ENCODE measurements at places on chromosomes 5 and 9. TPM values are rescaled to one million over a fixed set of nuclear protein-coding genes. Genes with fewer than 3 reads are reported as not detected.

- H3K4me1 ChIP-seq, result peaks cover 35% of the 10 kb centered on the region
- no peaks in the 10 kb centered on the region for H3K27me3 ChIP-seq
- no peak overlapping the region for H3K4me3 ChIP-seq
- H3K36me3 ChIP-seq, result peaks cover 23% of the 10 kb centered on the region
- no peak for DNase-seq
- H3K27ac ChIP-seq, result no peak overlapping the region
These were observed 21.5 kb downstream of the TENT4A start for GRCh38 chr5:6734781-6735180.

MPDZ gene
- total RNA-seq, result 84.6 TPM

- DNase-seq, result no peak
- peaks cover 8% of the 10 kb centered on the region for H3K4me1 ChIP-seq
- no peaks in the 10 kb centered on the region for H3K36me3 ChIP-seq
- H3K27me3 ChIP-seq, result no peaks in the 10 kb centered on the region
- peak overlapping the region; percentile 78 for H3K4me3 ChIP-seq
These were observed 599 bp downstream of the LYRM7 start for GRCh38 chr5:131171276-131171810.

DNA sequence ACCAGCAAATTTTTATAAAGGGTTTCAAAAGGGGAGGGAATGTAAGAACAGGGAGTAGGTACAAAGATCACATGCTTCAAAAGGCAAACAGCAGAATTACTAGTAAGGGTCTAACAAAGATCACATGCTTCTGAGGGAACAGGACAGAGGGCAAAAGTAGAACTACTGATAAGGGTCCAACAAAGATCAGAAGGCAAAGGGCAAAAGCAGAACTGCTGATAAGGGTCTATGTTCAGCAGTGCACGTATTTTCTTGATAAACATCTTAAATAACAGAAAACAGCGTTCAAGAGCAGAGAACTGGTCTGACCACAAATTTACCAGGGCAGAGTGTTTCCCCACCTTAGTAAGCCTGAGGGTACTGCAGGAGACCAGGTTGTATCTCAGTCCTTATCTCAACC lies 469.5 kb upstream of the PIK3R1 start:
- H3K27ac ChIP-seq, result no peak overlapping the region
- no peak for DNase-seq
- H3K27me3 ChIP-seq, result no peaks in the 10 kb centered on the region
- no peaks in the 10 kb centered on the region for H3K4me1 ChIP-seq

DNA sequence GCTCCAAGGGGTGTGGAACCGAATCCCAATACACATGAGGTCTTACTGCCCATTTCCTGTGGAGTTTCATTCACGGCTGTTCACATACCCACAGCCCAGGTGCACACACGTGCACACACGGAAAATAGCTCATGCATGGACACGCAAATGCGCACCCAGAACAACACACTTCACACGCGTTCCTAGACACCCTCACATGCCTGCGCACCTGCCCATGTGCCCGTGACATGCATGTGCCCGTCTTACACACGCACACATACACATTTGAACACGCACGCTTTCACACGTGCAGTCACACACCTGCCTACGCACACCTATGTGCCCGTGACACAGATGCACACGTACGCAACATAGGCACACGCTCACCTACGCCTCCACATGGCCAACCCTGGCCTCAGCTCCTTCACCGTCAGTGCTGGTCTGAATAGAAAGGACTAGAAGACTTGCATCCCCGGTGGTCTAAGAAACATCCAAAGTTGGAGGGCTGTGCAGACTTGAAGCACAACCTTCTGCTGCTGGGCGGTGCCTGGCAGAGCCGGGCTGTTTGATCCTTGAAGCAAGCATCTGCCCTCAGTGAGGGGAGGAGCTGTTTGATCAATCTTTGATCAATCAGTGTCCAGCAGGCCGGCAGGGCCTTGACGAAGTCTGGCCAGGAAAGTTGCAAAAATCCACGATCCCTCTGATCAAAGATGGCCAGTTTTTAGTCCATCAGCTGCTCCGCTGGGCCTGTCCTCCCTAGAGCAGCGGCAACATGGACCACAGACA lies 164.7 kb downstream of the OLFM1 start:
- H3K4me1 ChIP-seq, result peaks cover 17% of the 10 kb centered on the region
- H3K27me3 ChIP-seq, result no peaks in the 10 kb centered on the region
- no peak overlapping the region for H3K4me3 ChIP-seq
- no peaks in the 10 kb centered on the region for H3K36me3 ChIP-seq

DNA sequence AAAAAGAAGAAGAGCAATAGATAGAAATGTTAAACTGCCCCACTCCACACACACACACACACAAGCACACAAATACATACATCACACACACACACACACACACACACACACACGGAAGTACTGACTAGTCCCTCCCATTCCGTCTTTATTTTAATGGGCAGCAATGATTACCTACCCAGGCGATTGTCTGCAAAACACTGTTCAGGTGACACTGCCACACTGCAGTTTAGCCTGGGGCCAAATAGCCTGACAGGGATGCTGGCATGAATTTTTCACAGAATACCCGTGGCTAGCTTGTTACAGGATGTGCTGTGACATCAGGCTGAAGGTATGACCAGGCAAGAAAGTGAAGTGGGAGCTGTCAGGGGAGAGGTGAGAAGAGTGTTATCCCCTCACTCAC lies 86.9 kb downstream of the FRMD3 start:
- H3K36me3 ChIP-seq, result no peaks in the 10 kb centered on the region
- H3K27ac ChIP-seq, result no peak overlapping the region

DNA sequence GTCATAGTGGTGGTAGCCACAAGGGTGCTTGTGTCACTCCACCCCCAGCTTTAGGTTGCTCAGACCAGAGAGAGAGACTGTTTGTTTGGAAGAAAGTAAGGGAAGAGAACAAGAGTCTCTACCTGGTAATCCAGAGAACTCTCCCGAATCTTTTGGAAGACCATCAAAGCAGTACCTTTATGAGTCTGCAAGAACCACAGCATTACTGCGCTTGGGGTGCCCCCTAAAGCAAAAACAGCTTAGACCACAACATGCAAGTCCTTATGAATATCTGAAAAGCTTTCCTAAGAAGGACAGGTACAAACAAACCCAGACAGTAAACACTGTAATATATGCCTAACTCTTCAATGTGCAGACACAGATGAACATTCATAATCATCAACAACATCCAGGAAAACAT lies 1398.6 kb upstream of the C9orf72 start:
- H3K4me1 ChIP-seq, result no peaks in the 10 kb centered on the region
- no peaks in the 10 kb centered on the region for H3K27me3 ChIP-seq
- no peak for DNase-seq

SLC1A1 gene
- total RNA-seq, result 47.2 TPM

GRCh38 chr9:134585746-134586706 lies 55.6 kb upstream of the COL5A1 start:
- H3K27me3 ChIP-seq, result no peaks in the 10 kb centered on the region
- H3K36me3 ChIP-seq, result no peaks in the 10 kb centered on the region
- H3K4me1 ChIP-seq, result peaks cover 14% of the 10 kb centered on the region

DNA sequence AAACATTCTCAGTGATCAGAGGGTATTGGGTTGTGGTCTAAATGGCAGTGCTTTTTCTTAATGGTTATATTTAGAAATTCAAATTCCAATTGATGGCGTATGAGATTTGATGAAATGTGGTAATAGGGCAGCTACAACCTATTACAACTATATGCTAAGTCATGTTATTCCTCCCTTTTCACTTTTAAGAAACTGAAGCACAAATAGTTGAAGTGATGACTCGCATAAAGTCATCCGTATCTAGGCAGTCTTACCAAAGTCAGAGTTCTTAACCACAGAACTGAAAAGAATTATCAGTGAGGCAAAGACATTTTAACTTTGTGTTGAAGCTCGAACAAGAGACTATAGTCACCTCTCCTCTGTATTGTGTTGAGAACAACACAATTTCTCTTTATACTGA lies 28.2 kb downstream of the C9orf152 start:
- DNase-seq, result no peak
- no peaks in the 10 kb centered on the region for H3K27me3 ChIP-seq

GRCh38 chr5:127969002-127969401 lies 114.6 kb upstream of the SLC12A2 start:
- no peak overlapping the region for H3K27ac ChIP-seq
- no peaks in the 10 kb centered on the region for H3K27me3 ChIP-seq
- no peak for DNase-seq

SPINK6 gene
- not detected for total RNA-seq

GRCh38 chr5:81249240-81249639 lies 16.1 kb downstream of the CKMT2 start:
- H3K4me3 ChIP-seq, result no peak overlapping the region
- no peak for DNase-seq
- no peak overlapping the region for H3K27ac ChIP-seq
- peaks cover 11% of the 10 kb centered on the region for H3K4me1 ChIP-seq

DNA sequence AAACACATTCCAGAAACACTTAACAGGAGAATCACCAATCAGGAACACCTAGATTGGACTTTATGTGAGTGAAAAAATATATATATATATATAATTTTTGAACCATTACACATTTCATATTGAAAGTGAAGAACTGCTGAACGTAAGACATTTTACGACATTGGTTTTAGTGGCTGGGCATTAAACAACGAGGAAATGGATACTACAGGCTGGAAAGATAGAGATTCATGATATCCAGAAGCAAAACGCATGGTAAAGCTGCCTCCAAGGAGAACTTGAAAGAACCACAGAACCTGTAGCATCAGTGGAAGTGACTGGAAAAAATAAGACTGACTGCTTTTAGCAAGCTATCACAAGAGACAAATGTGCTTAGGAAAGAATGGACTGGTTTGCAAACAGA lies 13.2 kb upstream of the NDUFS4 start:
- no peaks in the 10 kb centered on the region for H3K27me3 ChIP-seq
- DNase-seq, result no peak
- no peak overlapping the region for H3K27ac ChIP-seq
- H3K4me1 ChIP-seq, result no peaks in the 10 kb centered on the region
- no peaks in the 10 kb centered on the region for H3K36me3 ChIP-seq
- no peak overlapping the region for H3K4me3 ChIP-seq

GRCh38 chr5:56803025-56803424 lies 12.3 kb upstream of the MAP3K1 start:
- H3K27ac ChIP-seq, result no peak overlapping the region
- no peaks in the 10 kb centered on the region for H3K4me1 ChIP-seq
- peak; percentile 79 for DNase-seq
- no peak overlapping the region for H3K4me3 ChIP-seq

DNA sequence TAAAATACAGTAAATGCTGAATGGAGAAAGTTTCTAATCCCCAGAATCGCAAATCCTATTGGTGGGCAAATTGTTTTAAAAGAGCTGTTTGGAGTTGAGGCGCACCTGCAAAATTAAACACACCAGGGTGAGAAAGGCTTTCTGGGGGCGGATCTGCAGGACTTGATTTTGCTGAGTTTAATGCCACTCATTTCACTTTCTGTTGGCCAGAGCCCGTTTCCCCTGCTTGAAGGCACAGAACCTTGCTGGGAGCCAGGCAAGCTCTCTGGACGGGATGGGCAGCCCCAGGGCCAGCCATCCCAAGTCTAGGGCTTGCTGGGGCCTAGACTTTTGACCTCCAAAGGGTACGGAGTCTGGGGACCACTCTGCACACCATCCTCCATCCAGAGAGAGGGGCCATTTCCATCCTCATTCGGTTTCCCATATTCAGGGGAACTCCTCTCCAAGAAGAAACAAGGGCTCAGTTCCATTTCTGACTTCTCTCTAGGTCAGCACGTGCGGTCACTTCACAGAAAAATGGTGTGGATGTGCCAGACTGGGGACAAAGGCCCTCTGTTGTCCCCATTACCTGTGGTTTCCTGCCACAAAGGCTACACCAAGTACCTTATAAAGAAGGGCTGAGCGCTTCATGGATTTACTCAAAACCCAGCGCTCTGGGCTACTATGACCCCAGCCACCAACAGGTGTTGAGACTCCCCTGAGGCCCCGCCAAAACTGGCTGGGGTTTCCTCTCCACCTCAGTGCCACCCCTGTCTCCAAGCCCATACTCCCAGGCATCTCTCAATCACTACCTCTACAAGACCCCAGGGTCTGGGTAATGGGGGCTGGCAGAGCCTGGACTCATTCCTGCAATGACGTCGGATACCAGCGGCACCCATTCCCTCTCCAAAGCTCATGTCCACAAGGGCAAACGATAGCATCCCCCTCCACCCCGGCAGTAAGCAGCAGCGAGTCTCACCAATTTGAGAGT lies 170.0 kb downstream of the AUH start:
- H3K27me3 ChIP-seq, result peaks cover 12% of the 10 kb centered on the region
- H3K36me3 ChIP-seq, result no peaks in the 10 kb centered on the region
- peaks cover 24% of the 10 kb centered on the region for H3K4me1 ChIP-seq
- no peak for DNase-seq
- H3K4me3 ChIP-seq, result no peak overlapping the region

DNA sequence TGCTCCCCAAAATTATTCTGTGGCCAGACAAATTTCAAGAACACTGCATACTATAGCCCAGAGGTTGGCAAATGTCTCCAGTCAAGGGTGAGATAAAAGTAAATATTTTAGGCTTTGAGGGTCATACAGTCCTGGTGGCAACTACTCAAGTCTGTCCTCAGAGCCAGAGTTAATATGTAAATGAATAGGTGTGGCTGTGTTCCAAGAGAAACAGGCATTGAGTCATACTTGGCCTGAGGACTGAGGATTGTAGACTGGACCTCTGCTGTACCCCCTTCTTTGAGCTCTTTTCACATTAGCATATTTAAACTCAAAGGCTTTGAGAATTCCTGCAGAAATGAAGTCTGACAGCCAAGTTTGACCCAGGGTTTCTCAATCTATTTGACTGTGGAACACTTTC lies 129.2 kb upstream of the PTCH1 start:
- H3K27me3 ChIP-seq, result no peaks in the 10 kb centered on the region
- no peak overlapping the region for H3K27ac ChIP-seq
- no peak for DNase-seq
- no peak overlapping the region for H3K4me3 ChIP-seq

MBLAC2 gene
- 33.9 TPM for total RNA-seq

DNA sequence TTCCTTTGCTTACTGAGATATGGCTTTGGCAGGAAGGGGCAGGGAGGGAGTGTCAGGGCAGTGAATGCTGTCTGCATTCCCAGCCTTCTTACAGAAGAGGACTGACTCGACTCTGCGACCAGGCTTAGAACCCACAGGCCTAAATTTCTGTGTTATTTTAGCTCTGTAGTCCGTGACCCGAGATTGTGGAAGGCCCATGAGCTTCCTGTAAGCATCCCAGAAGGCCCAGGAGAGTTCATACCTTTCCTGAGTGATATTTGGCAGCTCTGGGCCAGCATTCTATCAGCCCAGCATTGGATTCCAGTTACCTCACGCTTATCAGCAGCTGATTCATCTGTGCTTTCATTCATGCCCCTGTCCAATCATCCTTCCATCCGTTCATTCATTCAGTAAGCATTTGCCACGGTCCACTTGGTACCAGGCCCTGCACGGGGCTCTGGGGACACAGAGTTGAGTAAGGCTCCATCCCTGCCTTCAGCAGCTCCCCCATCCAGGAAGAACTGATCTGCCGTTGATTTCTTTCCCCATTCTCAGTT lies 28.2 kb upstream of the RPL26L1 start:
- H3K27ac ChIP-seq, result no peak overlapping the region
- no peaks in the 10 kb centered on the region for H3K27me3 ChIP-seq
- no peak for DNase-seq
- H3K4me1 ChIP-seq, result peaks cover 3% of the 10 kb centered on the region
- peaks cover 55% of the 10 kb centered on the region for H3K36me3 ChIP-seq
- no peak overlapping the region for H3K4me3 ChIP-seq

RMI1 gene
- 8.2 TPM for total RNA-seq

AK8 gene
- total RNA-seq, result 2.3 TPM

PCDHGA2 gene
- total RNA-seq, result 8.9 TPM

Measured in spinal cord (tissue), 10 donors.